ENCODE measurements at places on chromosomes 6 and 20.

GRCh38 chr6:6434723-6435122 is 114.3 kb upstream of the F13A1 start:
- DNase-seq: no peak

DNA sequence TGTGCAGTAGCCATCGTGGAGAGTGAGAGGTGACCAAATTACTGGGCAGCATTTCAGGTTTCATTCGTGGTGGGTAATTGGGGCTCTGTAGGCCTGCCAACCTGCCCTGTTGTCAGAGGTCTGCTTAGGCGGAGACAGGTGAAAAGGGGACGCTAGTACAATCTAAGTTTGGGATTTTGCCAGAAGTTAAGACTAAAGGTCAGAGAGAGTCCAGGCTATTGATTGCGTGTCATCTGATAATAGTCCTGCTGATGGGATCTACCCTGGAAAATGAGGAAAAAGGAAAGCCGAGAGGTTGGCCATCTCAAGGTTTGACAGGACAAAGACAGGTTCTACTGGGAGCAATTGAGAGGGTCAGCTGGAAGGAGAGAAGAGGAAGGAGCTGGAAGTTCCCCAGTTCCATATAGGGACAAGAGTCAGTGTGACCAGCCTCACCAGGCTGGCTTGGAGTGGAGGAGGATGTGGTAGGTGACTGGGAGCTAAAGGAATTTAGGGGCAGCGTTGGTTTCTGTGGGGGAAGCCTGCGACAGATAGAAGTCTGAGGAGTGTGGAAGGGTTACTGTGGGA is 10.9 kb downstream of the ARFGEF2 start:
- DNase-seq: no peak

DNA sequence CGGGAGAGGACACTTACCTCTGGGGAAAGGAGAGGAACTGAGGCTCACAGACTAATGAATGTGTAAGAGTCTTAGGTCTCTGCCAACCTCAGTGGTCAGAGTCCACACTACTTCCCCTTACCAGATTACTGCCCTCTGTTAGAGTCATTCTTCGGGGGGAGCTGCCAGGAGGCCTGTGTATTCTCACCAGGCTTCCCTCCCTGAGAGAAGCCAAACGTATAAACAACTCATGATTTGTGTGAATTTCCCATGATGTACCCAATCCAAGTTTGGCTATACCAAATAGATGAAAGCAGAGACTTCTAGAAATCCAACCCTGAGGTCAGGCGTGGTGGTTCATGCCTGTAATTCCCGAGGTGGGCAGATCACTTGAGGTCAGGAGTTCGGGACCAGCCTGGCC is 77.1 kb downstream of the SLC2A10 start:
- no peak for DNase-seq

DNA sequence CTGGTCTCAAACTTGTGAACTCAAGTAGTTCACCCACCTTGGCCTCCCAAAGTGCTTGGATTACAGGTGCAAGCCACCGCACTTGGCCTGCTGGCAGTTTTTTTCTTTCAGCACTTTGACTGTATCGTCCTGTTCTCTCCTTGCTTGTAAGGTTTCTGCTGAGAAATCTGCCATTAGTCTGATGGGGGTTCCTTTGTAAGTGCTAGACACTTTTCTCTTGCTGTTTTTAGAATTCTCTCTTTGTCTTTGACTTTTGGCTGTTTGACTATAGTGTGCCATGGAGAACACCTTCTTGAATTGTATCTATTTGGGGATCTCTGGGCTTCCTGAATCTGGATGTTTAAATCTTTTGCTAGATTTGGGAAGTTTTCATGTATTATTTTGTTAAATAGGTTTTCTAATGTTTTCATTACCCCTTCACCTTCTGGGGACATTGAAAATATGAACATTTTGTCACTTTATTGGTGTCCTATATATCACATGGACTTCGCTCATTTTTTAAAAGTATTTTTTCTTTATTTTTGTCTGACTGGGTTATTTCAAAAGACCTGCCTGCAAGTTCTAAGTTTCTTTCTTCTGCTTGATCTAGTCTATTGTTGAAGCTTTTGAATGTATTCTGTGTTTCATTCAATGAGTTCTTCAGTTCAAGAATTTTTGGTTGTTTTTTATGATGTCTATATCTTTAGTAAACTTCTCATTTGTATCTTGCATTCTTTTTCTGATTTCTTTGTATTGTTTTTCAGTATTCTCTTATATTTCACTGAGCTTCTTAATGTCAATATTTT is 22.1 kb downstream of the GJA10 start:
- DNase-seq: no peak

DNA sequence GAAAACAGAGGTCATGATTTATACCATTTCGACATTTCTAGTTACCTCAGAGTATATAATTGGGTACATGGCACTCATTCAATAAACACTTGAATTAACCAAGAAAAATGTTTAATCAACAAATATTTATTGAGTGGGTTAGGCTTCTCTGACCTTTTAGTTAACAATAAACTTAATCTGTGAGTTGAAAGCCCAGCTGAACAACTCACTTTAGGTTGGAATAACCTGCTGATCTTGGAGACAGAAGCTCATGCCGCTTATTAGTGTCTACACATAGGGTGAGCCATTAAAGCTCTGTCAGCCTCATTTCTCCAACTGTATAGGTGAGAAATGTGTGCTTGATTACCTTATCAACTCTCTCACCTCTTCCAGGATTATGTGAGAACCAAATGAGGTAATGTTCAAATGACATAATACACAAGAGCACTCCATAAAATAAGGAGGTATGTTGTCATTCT is 98.2 kb upstream of the DTNBP1 start:
- DNase-seq: no peak

DNA sequence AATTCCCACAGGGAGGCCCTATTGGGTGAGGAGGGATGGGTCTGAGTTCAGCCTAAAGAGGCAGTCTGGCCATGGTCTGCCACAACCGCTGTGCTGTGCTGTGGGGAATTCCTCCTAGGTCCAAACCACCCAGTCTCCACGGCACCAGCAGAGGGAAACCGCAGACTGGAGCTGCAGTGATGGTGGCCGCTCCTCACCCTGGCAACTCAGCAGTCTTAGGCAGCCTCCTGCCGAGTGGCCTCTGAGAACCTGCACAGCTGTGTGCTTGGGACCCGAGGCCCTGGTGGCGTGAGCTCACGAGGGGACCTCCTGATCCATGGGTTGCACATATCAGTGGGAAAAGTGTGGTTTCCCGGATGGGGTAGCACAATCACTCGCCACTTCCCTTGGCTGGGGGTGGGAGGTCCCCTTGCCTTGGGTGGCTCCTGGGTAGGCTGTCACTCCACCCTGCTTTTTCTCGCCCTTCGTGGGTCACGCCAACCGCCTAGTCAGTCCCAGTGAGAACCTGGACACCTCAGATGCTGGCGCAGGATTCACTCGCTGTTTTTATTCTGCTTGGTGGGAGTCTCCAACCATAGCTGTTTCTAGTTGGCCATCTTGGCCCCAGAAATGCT is 242.2 kb downstream of the CDH26 start:
- DNase-seq: no peak

GRCh38 chr6:88124925-88125557 is 41.1 kb downstream of the CNR1 start:
- DNase-seq: no peak

DNA sequence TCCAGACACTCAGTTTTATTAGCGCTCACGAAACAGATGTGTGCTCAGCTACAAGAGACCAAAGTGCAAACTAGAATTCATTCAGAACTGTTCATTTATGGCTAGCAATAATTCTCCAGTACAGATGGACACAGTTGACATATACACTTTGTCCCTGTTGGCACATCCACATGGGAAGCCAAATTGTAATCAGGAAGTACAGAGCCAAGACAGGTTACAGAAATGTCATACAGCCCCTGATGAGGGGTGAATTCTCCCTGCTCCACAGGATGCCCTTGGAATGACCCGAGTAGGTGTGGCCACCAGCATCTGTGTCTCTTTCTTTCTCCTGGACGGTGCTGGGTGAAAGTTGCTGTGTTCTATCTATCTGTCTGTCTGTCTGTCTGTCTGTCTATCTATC is 7.6 kb downstream of the DHX35 start:
- no peak for DNase-seq

DNA sequence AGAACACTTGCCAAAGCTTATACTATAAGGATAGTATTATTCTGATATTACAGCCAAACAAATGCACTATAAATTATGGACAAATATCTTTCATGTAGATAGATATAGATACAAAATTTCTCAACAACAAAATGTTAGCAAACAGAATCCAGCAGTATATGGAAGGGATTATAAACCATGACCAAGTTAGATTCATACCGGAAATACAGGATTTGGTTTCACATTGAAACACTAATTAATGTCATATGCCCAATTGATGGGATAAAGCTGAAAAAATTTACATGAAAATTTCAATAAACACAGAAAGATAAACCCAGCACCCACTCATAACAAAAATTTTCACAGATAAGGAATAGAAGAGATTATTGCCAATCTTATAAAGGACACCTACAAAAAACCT is 770.3 kb upstream of the SLC35B3 start:
- DNase-seq: no peak

DNA sequence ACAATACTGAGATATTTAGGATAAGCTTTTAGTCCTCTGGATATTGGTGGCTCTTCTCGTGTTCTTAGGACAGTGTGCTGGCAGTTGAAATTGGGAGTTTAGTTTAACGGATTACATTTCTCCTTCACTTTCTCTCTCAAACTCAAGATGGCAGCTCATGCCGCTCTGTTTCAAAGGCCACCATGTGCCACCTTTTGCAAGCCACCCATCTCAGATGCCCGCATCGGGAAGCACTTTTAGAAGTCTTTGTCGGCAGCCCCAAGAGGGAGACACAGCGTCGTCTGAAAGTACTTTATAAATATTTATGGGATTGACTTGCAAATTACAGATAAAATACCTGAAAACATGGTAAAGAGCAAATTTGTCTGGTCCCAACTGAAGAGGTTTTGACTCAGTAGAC is 73.5 kb downstream of the DOK5 start:
- DNase-seq: no peak

- DNase-seq: no peak
Observed at GRCh38 chr6:139990026-139990686, 615.7 kb upstream of the CITED2 start.

DNA sequence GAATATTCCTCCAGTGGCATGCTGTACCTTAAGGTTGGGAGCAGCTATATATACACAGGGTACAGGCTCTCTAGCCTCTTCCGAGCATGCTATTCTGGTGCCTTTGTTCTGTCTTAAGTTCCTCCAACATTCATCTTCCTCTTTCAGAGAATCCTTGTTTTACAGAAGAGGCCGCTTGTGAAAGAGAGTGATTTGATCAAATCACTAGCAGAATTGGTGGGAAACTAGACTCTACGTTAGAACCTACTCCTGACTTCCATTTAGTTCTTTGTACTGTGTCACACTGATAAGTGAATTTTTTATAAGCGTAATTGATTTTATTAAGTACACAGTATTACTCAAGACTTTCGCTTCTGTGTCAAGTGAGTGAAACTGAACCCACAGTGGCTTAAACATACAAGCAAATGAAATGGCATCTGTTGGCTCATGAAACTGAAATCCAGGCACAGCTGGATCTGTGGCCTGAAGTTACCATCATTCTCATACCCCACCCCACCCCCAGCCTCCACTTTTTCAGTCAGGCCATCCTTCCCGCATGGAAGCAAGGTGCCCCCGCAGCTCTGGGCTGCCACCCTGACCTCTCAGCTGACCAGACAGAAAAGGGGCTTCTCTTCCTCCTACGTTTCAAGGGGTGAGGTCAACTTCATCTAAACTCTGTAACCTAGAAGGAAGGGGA is 102.3 kb downstream of the RPP40 start:
- no peak for DNase-seq

GRCh38 chr20:10110151-10110550 is 75.4 kb downstream of the ANKEF1 start:
- no peak for DNase-seq

- DNase-seq: no peak
Observed at GRCh38 chr6:157090736-157091135, 232.6 kb downstream of the TMEM242 start.

DNA sequence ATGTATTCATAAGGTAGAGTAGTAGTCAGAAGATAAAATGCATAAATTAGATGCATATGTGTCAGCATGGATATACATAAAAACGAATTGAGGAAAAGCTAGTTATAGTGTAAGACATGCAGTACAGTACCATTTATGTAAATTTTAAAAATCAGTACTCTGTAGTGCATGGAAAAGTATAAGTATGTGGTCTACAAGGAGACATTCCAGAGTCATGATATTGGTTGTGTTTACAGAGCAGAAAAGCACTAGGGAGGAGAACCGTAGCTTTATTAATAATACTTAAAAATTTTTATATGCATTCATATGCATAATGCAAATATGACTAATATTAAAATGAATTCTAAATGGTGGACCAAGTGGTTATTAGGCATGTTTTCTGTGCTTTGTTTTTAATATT is 220.0 kb downstream of the ZFAND3 start:
- DNase-seq: no peak

DNA sequence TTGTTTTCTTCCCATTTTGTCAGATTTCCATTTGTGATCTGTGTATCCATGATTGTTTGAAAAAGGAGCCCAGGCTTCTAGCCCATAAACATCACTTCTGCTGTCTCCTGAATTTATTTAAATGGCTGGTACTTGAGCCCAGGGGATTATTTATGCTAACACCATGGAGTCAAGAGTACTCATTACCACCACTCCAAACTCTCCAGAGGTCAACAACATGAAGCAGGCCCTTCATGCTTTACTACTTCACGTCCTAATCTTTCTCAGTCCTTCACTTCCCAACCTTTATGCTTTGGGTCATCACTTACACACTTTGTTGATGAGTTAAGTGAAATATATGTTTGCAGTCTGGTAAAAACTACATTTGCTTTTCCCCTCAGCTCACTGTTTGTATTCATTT is 247.8 kb downstream of the BMP2 start:
- DNase-seq: no peak

- DNase-seq: peak; percentile 77
Observed at GRCh38 chr20:20241976-20242375, 125.9 kb upstream of the INSM1 start.

DNA sequence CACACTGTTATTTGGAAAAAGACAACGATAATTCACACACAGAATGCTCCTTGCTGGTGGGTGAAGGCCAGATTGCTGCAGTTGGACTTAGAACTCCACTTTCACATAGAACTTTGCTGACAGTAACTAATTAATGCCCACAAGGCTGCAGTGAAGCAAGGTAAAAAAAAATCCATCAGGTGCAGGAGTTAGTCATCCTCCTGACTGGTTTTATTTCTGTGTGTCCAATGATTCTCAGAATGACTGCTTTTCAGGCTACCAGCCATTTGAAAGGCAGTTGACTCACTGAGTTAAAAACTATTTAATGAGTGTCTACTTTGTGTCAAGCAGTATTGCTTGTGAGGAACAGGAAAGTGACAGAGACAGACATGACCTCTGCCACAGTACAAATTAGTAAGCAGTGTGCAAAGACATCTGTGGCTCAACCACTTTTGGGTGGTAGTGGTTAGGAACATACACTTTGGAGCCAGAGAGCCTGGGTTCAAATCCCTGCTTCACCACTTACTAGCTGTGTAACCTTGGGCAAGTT is 41.9 kb downstream of the ELOVL5 start:
- no peak for DNase-seq
